ENCODE measurements at places on chromosomes 4 and X.

- no peak for DNase-seq
Observed at GRCh38 chrX:21476909-21477308, 102.7 kb downstream of the CNKSR2 start.

DNA sequence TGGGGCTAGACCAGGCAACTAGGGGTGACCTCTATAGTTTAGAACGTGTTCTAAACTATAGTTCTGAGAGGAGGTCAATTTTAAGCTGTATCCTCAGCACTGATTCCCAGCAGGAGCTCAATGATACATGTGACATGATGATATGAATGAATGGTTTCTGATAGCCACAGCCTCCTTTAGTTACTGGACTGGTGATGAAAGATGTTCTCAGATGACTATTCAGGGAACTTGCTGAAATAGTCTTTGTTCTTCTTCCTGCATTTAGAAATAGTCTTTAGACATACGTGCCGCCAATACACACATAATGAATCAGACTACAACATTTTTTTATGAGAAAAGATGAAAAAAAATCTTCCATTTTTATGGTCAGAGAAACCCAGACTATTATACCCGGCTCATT, 116.3 kb upstream of the TMEM150C start:
- no peak for DNase-seq

- no peak for DNase-seq
Observed at GRCh38 chr4:137993232-137993631, 248.9 kb downstream of the SLC7A11 start.

GRCh38 chr4:109177096-109177810, 125.2 kb downstream of the COL25A1 start:
- no peak for DNase-seq

- no peak for DNase-seq
Observed at GRCh38 chr4:53161787-53162433, 204.0 kb downstream of the SCFD2 start.

GRCh38 chr4:109447278-109447677, 13.7 kb downstream of the SEC24B start:
- no peak for DNase-seq

DNA sequence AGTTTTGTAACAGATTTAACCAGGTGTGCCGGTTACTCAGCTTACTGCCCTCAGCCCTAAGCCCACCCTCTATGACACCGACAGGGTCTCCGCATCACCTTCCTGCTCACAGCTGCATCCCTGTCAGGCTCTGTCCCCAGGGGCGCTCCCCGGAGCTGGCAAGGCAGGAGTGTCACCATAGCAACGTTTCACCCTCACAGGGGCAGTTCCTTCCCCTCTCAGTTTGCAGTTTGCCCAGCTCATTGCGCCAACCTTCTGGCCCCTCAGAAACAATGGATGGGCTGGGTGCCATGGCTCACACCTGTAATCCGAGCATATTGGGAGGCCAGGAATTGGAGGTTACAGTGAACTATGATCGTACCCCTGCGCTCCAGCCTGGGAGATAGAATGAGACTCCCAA, 42.6 kb downstream of the RGS12 start:
- DNase-seq: no peak

- DNase-seq: peak; percentile 53
Observed at GRCh38 chrX:154399527-154400368, 1.6 kb downstream of the RPL10 start.

DNA sequence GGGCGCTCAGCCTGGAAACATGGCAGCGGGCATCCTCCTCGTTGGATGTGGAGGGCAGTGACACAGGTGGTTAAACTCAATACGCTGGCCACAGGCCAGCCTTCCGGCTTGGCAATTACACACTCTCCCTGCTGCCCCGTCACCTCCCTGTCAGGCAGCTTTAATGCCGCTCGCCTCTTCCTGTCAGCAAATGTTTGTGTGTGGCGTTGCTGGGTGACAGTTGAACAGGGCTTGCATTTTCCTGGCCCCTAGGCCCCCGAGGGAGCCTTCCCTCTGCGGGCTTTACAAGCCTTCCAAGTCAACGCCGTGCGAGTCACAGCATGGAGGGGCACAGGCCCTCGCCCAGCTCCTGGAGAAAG, 620.0 kb downstream of the BCOR start:
- no peak for DNase-seq

DNA sequence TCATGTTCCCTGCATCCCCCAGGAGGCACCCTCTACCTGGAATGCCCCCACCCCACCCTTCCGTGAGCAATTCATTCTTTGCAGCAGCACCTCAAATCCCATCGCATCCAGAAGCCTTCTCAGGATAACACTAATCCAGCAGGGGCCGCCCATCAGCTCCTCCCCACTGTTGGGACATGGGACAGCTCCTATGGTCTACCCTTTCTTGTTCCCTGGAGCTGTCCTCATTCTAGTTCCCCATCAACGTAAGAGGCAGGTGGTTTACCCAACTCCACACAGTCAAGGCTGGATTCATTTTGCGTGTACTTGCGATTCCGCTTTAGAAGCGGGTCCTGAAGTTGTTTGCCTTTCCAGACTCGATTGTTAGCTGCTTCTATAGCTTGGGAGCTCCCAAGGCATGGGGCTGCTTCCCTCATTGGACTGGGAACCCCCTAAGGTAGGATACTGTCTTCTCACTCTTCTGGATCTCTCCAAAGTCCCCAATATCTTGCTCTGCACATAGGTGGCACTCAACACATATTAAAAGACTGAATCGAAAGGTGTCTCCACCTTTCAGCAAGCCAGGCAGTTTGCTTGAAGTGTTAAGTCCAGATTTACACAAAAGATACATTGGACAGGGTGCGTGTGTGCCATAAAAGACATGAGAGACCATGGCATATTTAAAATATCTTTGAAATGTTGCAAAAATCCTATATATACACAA, 942 bp upstream of the APLN start:
- peak; percentile 51 for DNase-seq

DNA sequence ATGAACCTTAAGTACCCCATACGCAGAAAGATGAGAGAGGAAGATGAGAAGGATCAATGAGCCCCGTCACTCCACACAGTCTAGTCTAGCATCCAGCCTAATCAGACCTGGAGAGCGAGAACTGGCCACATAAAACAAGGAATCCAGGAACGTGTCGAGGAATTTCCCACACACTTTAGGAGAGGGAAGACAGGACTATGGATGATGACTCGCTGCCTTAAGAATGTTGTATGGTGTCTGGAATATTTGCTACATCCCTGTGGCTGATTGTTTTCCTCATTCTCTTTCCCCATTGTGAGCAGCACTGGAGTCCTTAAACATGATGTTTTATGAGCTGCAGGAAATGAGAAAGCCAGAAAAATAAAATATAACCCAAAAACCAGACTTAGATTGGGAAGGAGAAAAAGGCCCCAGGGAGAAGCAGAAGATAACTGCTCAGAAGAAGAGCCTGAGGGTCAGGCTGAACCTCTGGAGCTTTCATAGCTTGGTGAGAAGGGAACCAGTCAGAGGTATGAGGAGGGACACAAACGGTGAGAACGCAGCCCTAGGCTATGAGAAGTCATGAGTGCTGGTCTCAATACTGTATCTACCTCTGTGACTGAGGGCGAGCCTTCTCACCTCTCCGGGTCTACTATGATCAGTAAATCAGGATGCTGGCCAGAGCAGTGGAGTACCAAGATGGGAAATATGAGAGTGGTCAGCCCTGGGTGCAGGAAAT, 139.5 kb upstream of the NOCT start:
- DNase-seq: no peak

GRCh38 chr4:76991161-76991660, 41.7 kb downstream of the SEPTIN11 start:
- no peak for DNase-seq

DNA sequence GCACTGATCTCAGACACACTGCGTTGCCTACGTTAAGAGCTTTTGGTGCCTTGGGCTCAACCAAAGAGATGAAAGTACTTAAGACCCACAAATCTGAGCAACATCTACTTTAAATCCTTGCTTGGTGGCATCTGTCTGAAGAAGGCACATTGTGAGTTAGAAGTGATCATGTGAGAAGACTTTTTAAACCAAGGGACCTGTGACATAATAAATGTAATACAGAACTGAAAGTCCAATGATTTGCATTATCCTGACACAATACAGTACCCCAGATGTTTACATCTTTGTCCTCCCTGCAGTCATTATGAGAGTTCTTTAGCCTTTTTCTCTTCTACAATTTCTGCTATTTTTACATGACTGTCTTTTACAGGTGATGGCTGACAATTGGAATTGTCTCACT, 96.7 kb upstream of the FTHL17 start:
- DNase-seq: no peak

DNA sequence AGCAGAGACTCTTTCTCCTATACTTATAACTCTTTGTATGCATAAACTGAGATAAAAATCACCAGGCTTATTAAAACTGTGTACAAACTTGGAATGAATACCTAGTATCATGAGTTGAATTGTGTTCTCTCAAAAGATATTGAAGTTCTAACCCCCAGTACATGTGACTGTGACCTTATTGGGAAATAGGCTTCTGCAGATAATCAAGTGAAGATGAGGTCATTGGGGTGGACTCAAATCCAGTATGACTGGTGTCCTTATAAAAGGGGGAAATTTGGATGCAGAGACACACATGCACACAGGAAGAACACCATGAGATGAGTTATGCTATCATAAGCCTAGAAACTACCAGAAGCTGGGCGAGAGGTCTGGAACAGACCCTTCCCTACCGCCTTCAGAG, 26.2 kb downstream of the ZNF827 start:
- no peak for DNase-seq

DNA sequence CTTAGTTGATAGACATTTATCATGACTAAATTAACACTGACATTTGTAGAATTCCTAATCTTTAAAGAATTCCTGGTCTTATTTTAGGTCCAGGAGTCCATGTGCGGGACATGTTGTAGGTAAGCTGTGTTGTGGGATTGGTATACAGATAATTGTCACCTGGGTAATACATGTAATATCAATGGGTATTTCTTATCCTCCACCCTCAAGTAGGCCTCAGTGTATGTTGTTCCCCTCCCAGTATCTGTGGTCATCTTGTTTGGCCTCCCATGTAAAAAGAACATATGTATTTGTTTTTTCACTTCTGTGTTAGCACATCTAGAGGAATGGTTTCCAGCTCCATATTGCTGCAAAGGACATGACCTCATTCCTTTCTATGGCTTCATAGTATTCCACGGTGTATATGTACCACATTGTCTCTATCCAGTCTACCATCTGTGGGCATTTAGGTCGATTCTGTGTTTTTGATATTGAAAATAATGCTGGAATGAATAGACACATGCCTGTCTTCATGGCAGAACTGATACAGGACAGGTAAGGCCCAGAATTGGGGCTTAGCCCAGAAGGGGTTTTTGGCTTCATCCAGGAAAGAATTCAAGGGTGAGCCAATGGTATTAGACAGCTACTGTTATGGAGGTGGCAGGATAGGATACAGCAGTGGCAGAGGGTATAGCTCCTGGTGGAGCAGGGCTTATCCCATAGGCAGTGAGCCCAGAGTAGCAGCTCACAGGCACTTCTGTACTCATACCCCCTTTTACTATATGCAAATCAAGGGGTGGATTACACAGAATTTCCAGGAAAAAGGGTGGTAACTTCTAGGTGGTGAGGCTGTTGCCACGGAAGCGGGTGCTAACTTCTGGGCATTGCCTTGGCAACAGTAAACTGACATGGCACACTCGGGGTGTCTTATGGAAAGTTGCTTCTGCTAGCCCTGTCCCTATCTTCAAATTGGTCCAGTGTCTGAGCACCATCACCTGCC, 66.1 kb upstream of the WDR1 start:
- no peak for DNase-seq

DNA sequence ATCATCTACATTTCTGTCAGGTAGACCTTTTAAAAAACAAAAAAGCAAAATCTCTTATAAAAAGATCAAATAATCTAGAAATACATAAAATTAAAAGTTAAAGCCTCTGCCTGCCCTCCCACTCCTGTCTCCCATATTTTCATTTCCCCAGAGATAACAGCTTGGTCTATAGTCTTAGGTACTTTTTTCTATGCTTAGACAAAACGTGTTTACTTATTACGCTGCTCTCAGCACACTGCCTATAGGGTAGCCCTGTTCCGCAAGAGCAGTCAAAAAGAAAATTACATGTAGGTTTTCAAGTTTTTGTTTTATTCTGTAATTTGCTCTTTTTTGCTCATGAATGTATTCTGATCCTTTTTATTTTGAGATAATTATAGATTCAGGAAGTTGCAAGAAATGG, 73.3 kb downstream of the TAF1 start:
- DNase-seq: no peak

DNA sequence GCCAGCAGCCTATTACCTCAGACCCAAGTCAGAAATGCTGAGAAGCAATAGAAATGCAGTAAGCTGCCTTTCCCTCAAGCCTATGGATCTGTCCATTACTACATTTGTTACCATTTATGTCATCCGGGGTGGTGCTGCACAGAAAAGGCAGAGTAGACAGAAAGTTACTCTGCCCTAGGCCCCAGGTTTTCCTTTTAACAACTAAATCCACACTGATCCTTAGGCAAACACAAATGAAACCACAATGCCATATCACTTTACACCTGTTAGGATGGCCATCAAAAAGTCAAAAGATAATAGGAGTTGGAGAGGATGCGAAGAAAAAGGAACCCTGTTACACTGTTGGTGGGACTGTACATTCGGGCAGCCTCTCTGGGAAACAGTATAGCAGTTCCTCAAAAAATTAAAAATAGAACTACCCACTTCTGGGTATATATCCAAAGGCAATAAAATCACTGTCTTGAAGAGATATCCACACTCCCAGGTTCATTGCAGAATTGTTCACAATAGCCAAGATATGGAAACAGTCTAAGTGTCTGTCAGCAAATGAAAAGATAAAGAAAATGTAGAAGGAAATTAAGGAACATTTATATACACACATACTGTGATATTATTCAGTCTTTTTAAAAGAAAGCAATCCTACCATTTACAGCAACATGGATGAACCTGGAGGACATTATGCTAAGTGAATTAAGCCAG, 186.3 kb downstream of the NWD2 start:
- DNase-seq: no peak

- no peak for DNase-seq
Observed at GRCh38 chr4:67555447-67555846, 3.1 kb upstream of the STAP1 start.

- DNase-seq: no peak
Observed at GRCh38 chr4:75255261-75255660, 258.9 kb downstream of the RCHY1 start.

GRCh38 chrX:106613277-106613676, 1.5 kb downstream of the RADX start:
- no peak for DNase-seq

GRCh38 chrX:147803948-147804347, 107.8 kb upstream of the FMR1 start:
- no peak for DNase-seq

- peak; percentile 16 for DNase-seq
Observed at GRCh38 chr4:120071192-120071795, 4.6 kb upstream of the MAD2L1 start.
